ENCODE measurements at places on chromosomes 2 and 18.

DNA sequence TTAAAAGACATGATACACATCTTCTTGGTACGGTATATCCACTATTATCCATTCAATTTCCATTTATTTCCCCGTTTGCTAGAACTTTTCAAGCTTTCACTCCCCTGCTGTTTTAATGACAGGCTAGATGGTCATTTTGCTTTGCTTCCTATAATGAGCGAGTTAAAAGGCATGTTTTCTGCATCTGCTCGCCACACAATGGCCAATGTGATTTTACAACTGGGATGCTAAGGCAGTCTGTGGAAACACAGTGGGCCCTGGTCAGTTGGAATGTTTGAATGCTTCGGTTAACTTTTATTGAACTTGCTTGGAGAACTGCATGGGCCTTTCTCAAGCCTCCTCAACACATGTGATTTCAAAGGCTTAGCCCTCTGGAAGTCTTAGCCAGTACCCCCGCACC lies 48.4 kb upstream of the TNP1 start:
- no peak for DNase-seq

DNA sequence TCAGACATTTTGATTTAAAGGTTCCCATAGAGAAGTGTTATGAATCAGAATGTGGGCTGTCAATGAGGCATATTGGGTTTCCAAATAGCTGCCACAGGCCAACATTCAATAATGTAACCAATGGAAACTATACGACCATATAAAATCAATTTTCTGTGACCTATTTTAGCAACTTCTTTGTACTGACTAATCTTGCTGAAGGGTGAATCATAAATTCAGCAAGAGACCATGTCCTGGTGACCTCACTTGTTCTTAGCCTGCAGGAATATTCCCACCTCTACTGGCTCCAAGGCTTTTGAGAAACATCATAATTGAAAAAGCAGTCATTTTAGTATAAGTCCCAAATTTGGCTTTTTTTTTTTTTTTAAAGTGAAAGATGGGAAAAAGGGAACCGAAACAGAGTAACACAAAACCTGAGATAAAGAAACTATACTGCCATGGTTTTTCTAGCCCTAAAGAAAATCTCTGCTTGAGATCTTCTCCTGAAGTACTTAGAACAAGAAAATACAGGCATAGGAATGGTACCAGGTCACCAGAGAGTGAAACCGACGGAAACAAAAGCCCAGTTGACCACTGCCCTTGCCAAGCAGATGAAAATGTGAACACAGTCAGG lies 32.1 kb downstream of the PLEKHM3 start:
- DNase-seq = no peak

DNA sequence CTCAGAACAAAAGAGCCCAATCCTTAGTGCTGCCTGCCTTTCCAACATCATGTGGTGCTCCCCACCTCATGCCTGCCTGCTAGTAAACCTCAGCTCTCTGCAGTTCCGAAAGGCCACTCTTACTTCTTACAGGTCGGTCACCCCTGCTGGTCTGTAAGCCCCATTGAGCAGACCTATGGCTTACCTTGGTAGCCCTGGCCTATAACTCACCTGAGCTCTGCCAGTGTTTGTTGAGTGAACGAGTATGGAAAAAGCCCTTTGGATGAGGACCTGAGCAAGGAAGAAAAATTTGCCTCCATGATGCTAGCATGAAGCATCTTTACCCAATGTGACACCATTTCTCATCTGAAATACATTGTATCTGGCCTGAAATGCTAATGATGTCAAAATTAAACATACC lies 83.3 kb downstream of the LIPG start:
- no peak for DNase-seq

- no peak for DNase-seq
Observed at GRCh38 chr2:106953236-106953635, 67.3 kb upstream of the ST6GAL2 start.

DNA sequence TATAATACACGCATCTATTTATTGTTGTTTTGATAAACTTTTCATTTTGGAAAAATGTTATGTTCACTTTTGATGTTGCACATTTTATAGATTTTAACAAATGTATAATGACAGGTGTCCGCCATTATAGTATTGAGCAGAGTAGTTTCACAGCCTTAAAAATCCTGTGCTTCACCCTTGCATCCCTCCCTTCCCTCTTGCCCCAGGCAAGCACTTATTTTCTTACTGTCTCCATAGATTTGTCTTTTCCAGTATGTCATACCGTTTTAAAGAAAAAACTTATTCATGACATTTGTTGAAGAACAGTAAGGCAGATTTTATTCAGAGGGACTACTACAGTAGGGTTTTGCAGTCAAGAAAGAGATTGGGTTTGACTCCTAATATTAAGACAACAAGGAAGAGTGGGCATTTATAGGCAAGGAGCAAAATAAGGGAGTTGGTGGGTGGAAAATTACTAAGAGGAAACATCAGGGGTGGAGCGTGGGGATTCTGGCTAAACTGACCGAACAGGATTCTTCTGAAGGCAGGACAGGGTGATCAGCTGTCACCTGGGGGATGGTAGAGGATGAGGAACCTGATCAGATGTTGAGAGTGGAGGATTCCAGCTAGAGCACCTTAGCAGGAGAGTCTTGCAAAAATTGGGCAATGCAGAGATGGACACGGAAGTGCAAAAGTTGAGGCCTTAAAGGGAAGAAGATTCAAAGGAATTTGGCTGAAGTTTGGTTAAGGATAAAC lies 108.8 kb downstream of the NCK2 start:
- DNase-seq = no peak

GRCh38 chr2:20179466-20179754 lies 45.5 kb downstream of the SDC1 start:
- no peak for DNase-seq

DNA sequence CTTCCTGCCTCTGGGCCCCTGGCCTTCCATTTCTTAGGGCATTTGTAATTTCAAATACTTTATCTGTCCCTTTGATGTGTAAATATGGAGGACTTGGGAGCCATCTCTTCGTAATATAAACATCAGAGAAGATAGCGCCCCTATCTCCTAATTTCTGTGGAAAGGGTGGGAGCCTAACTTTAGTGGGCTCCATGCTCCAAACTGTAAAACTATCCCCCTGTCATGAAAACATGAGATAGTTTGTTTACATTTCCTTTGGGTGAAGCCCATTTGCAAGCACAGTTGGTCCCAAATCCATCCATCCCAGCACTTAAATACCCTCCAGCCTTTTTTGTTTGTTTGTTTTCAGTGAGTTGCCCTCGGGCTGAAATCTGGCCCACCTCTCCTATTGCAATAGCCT lies 782.6 kb upstream of the FSHR start:
- DNase-seq = no peak

GRCh38 chr18:39318462-39318861 lies 1752.9 kb upstream of the CELF4 start:
- no peak for DNase-seq

GRCh38 chr2:176733698-176734430 lies 464.6 kb downstream of the MTX2 start:
- DNase-seq = no peak

GRCh38 chr18:13427354-13427753 lies 208.8 kb downstream of the LDLRAD4 start:
- no peak for DNase-seq

- DNase-seq = no peak
Observed at GRCh38 chr18:45627204-45627526, 11.9 kb downstream of the SLC14A2 start.

GRCh38 chr2:28544405-28544921 lies 48.6 kb downstream of the PLB1 start:
- DNase-seq = no peak

DNA sequence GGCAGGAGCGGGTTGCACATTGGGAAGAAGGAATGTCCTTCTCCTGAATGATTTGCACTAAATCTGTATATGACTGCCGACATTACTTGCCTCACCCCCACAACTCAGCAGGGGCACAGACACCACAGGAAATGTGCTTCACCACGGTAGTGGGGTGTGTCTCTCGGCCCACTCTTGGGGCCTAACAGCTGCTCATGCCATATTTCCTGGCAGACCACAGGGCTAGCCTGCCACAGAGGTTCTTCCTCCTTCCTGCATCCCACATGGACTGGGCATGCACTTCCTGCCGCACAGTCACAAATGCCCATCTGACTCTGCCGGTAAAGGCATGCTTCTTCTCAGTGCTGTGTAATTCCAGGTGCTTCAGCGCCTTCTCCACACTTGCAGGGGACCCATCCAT lies 10.3 kb upstream of the PAPOLG start:
- DNase-seq = no peak

DNA sequence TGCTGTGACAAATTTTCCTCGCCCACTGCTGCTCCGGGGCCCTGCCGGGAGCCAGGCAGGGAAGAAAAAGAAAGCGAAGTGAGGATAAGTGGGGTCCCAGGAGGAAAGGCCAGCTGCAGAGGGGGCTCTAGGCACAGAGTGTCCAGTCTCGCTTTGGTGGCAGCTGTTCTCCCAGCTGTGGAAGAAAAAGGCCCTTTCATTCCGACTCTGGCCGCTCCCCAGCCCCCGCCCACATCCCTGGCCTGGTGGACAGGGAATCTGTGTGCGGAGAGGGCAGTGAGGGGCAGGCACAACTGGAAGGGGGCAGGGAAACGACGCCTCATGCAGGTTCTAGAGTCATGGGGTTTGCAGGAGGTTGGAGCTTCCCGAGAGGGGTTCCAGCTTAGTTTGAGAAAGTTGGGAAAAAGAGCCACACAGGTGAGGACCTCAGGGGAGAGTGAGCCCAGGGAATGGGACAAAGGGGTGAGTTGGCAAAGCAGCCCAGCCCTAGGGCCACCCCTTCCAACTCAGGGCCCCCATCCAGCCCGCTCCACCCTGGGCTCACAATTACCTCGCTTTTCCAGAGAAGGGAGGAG lies 1.8 kb downstream of the RTKN start:
- DNase-seq = no peak

- DNase-seq = no peak
Observed at GRCh38 chr2:69554568-69554967, 89.0 kb downstream of the AAK1 start.
